ENCODE measurements at places on chromosomes 4 and X.

DNA sequence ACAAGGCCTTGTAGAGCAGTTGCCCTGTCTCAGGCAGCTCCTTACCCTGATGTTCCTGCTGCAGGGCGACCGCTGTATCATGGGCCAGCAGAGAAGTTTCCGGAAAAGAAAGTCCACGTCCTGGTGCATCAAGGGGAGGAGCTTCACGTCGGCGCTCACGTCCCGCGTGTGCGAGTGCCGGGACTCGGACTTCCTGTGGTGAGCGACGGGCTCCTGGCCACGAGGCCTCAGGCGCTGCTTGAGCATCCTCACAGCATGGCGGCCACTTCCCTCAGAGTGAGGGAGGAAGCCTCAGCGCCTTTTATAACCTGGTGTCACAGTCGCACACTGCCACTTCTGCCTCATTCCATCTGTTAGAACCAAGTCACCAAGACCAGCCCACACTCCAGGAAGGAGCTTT, 225.5 kb downstream of the AFAP1 start:
- DNase-seq = no peak

DNA sequence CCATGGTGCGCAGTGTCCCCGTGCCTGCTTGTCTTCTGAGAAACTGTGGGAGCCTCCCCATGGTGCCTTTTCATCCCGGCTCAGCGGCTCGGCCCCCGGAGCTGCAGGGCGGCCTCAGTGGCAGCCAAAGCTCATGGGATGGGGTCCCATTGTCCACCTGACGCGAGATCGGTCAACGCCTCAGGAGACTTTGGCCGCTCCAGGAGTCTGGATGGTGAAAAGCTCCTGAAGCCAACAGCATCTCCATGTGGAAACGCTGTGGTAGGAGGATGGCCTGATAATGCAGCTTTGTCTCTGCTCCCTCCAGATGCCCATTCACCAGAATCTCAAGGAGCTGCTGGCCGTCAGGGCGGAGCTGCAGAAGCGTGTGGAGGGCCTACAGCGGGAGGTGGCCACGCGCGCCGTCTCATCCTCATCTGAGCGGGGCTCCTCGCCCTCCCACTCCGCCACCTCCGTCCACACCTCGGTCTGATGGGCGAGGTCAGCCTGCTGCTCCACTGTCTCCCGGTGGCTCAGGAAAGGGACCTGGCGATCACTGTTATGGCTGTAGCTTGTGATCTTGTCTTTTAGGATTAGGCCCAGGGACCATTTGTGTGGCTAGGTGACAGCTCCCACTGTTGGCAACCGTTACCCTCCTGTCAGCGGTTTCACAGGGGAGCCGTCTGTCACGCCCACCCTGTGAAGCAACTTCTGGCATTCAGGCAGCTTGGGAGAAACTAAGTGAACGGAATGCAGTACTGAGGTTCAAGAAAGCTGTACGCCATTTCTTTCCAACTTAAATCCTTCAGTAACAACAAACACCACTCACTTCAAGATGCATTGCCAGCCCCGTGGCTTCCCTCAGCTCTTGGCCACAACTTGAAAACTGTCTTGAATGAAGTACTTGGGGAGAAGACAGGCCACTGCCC, 69.3 kb downstream of the MTMR1 start:
- DNase-seq = no peak

GRCh38 chr4:117154251-117154650, 68.9 kb upstream of the TRAM1L1 start:
- no peak for DNase-seq

- DNase-seq = no peak
Observed at GRCh38 chrX:136047969-136048368, 62.7 kb downstream of the SLC9A6 start.

GRCh38 chr4:64014647-64015046, 394.6 kb downstream of the TECRL start:
- no peak for DNase-seq

DNA sequence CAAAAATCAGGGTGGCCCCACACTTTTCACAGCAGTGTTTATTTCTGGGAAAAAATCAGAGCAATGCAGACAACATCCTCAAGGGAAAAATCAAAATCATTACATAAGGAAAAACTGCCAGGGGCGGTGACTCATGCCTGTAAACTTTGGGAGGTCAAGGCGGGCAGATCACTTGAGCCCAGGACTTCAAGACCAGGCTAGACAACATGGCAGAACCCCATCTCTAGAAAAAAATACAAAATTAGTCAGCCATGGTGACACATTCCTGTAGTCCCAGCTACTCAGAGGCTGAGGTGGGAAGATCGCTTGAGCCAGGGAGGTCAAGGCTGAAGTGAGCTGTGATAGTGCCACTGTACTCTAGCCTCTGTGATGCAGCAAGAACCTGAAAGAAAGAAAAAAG, 102.8 kb downstream of the NAF1 start:
- no peak for DNase-seq

DNA sequence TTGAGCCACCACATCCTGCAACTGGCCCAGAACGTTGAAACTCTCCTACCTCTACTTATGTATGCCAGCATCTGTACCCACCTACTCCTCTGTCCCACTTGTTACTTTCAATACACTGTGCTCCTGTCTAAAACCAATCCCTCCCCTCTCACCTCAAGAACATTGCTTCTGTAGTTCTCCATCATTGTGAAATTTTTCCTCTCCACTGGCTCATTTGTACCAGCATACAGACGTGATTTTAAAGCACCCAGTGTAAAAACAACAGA, 25.5 kb upstream of the USO1 start:
- no peak for DNase-seq

- DNase-seq = no peak
Observed at GRCh38 chr4:12178614-12179610, 750.2 kb upstream of the HS3ST1 start.

DNA sequence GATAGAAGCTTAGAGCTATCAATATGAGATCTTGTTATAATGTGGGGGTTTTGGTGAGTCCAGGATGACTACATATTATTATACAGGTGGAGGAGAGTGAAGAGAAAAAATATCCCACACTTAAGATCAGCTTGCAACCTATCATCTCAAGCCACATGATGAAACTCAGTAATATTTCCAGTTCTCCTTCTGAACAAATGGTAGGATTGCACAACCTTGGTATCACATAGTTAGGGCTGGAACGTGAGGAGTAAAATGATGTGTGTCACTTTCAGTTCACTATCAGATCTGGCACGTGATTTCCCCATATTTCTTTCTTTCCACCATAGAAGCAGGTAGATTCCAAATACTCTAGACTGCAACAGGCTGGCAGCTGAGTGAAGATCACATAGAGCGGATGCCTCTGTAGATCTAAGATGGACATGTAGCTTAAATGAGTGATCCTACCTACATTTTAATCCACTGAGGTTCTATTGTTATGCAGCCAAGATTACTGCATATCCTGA, 150.6 kb upstream of the ANKRD50 start:
- DNase-seq = no peak

GRCh38 chr4:137203601-137204000, 328.7 kb downstream of the PCDH18 start:
- DNase-seq = no peak

DNA sequence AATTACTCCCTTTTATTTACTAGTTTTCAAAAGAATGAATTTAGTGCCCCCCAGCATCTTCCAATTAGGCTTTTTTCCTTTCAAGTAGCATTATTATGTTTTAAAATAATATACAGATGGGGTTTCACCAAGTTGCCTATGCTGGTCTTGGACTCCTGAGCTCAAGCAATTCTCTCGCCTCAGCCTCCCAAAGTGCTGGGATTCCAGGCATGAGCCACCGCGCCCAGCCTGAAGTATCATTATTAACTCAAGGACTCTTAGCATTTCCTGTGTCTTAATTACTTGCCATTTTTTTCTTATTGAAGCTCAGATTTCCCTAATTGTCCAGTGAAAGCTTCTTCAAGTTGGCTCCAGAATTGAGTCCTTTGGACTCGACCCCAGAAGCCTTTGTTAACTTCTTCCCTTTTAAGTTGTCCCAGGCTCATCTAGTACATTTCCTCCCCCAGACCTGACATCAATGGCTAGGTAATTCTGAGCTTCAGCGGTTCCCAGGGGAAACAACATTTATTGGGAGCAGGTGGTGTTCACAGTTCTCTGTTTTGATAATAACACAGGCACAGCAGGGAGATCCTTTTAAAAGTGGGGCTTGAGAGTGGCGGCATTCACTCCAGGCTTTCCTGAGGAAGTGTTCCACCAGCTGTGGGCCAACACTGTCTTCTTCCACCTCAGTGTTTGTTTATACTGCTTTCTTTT, 10.0 kb downstream of the SAT1 start:
- no peak for DNase-seq

GRCh38 chr4:7361280-7361895, 73.3 kb downstream of the PSAPL1 start:
- DNase-seq = no peak

DNA sequence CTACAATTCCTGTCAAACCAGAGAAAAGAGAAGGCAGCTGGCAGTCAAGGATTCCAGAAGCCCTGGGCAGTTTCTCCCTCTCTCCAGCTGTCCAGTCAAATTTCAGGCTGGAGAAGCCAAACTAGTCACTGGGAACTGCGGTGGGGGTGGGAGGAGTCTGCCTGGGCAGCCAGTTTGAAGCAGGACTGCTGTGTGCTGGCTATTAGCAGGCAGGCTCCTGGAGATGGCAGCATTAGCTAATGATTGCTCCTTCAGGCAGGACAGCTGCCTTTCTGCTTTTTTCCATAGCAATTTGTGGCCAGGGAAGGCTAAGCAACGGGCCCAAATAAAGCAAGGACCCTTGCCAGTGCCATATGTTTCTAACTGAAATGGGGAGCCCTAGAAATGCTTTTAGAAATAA, 44.7 kb upstream of the FGF13 start:
- no peak for DNase-seq

GRCh38 chr4:131566026-131566425, 1583.1 kb upstream of the PCDH10 start:
- no peak for DNase-seq

DNA sequence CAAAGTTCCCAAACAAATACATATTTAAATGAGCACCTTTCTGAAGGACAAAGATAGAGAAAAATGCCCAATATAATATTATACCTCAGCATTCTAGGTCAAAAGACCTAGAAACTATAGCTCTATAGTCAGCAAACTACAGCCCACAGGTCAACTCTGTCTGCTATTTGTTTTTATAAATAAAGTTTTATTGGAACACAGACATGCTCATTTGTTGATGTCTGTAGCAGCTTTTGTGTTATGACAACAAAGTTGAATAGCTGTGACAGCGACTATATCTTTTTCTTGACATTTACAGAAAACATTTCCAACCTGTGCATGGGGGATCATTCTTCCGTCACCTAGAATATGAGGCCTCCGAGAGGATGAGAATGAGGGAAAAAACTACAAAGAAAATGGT, 48.7 kb upstream of the WDR19 start:
- no peak for DNase-seq

DNA sequence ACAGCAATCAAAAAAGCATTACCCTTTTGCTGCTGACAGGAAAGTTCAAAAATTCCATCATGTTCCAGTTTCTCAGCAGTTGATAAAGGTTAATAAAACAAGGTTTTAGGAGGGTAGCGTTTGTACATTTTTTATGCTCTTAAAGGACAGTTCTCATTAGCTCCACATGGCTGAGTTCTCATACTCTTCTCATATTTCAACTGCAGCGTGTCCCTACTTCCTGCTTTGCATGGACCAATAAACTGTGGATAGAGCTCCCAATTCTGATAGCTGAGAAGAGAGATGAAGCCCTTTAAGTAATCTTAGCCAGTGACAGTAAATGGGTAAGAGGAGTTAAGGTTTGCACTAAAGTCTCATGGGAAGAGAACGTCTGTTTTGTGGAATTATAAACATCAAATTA, 53.5 kb downstream of the SPANXA2 start:
- no peak for DNase-seq

DNA sequence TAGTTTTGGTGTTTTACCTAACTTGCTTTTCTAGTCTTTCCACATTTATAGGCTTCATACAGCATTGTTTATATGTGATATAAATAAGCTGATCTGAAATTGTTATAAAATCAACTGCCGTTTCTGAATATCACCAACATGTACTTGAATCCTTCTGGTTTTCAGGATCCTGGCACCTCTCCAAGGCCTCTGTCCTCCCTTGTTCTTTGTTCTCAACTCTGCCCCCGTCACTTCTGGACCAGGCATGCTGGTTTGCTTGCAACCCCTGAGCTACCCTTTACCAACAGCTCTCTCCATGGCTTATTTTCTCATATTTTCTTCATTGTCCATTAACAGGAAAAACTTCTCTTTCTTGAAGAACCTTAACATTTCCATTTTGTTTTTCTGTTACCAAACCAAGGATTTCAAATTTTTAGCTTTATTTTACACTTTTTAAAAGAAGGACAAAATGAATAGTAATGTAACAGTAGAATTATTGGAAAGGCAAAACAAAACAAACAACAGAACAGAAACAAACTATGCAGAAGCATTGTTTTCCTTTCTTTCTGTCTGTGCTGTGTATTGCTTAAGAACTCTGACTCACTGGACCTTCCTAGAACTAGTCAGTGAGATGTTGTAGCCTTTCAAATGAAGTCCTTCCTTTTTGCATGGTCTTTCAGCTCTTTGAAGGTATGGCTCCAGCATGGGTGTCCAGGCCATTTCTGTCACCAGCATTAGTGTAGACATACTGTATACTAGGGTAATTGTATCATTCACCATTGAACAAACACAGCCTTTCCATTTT, 44.8 kb downstream of the BANK1 start:
- no peak for DNase-seq

GRCh38 chr4:181259081-181259709, 984.0 kb upstream of the TENM3 start:
- DNase-seq = no peak

- DNase-seq = no peak
Observed at GRCh38 chr4:35538807-35539206, 705.5 kb downstream of the ARAP2 start.

DNA sequence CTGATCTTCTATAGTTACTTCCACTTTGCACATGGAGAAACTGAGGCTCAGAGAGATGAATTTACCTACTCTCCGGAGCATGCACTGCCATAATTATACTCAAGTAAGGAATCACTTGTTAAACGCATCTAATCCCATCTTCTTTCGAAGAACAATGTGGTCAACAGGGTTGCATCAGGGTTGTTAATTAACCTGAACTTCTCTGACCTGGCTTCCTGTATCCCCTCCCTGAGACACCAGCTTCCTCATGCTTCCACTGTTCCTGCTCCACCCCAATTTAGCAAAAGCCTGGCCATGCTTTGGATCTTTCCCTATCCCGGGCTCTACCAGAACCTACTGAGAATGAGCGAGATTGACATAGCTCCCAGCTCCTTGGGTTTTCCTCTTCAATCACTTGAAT, 136.7 kb downstream of the SMIM20 start:
- no peak for DNase-seq

DNA sequence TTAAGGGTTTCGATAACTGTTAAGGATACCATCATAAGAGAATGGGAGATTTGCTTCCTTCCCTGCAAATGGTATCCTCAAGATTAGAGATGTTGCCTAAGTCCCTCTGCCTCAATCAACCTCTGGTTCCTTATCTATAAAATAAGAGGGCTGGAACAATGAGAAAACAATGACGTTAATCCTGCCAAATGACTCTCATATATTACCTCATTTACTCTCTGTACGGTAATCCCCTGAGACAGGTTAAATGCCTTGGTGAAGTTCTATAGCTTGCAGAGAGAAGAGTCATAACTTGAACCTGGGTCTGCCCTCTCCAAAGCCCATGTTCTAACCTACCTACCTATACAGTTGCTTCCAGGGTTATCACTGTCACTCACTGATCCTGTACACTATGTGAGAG, 100.2 kb upstream of the OTUD4 start:
- DNase-seq = no peak
